ENCODE measurements at places on chromosomes 1 and 21.

- DNase-seq: peak; percentile 67
These were observed 50.3 kb upstream of the L1TD1 start for GRCh38 chr1:62144238-62144831.

- DNase-seq: no peak
These were observed 291.6 kb downstream of the PLPP3 start for GRCh38 chr1:56287721-56288120.

DNA sequence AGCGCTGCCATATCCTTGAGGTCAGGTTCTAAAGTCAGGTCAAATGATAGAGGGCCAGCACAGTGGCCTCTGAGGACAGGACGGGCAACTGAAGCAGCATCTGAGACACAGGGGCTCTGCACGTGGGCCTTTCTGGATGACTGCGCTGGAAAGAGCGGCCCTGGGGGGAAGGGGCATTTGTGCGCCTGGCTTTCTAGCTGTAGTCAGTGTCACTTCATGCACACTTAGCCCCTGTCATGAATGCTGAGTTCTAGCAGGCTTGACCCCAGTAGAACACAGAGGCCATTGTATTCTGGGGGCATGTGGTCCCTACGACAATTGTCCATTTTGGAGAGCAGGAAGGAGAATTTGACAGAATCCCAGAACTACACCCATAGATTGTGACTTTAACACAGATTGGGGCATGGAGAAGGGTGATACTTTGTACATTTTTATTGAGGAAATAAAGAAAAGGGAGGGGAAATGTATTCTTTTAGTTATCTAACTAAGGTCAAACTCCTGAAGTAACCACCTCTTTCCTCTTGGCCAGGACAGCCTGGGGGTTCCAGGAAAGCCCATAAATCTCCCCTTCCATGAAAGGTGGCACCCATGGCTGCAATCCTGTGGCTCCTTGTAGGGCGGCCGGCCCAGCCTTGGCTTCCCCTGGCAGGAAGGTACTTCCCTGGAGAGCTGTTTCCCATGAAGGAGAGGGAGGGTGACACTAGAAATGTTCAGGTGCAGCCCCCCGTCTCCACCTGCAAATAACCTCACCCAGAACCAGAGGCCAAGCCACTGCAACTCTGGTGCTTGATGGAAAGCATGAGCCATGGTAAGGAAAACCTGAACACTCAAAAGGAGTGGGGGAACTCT is 34.4 kb downstream of the NTPCR start:
- DNase-seq: no peak

- no peak for DNase-seq
These were observed 63.7 kb downstream of the NRIP1 start for GRCh38 chr21:15001113-15001512.

DNA sequence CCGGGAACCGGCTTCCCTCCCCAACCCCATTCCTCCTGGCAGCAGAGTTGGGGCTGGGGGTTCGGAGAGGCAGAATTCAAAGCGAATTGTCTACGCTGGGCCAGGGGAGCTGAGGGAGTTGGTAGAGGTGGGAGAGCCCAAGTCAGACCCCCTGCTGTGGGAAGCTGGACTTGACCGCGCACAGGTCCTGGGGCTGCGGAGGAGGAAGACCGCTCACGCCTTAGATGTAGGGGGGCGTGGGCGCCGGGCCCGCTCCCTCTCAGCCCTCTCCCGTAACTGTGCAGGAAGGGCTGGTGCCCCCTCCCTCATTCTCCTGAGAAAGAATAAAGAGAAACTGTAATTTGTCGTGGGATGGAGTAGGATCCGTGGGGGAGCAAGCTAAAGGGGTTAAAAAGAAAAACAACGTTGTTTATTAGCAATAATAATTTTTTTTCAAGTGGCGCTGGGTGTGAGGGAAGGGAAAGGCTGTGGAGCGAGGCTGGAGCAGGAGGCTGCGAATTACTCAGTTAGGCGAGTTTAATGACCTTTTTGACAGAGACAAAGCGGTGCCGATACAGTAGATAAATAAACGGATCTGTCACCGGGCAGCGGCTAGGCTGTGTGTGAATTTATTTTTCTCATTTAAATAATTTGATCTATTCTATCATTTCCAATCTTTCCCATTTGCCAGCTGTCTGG is 838 bp upstream of the GRIK3 start:
- DNase-seq: no peak

DNA sequence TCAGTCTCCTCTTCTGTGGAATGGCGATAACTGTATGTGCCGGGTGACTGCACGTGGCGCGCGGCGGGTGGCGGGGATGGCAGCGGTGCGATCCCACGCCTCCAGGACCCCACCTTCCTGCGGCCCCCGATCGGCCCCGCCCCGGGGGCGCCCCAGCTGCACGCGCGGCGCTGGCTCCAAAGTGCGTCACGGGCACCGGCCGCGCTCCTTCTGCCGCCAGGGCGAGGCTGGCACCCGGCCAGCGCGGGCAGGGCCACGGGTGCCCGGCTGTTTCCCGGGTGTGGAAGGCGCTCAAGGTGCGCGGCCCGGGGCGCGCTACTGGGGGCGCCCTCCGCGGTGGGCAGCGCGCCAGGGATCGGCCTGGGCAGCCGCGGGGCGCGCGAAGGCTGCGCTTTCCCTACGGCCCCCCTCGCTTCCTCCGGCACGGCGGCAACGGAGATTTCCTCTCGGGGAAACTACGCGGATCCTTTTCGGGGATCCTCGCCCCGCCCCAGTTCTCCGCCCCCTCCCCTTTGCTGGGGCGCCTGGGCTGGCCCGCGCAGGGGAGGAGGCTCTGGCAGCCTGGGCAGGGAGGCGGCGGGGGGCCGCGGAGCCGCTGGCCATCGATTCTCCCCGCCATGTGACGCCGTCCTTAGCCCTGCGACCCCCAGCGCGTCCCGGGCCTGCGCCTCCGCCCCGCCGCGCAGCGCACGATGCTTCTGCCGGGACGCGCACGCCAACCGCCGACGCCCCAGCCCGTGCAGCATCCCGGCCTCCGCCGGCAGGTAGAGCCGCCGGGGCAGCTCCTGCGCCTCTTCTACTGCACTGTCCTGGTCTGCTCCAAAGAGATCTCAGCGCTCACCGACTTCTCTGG is at the start of gene EVA1C:
TSS of gene EVA1C (plus strand) at position 545 of the 853 bp plus-strand sequence. CDS start at position 693, 148 bp downstream.
- DNase-seq: peak; percentile 78

DNA sequence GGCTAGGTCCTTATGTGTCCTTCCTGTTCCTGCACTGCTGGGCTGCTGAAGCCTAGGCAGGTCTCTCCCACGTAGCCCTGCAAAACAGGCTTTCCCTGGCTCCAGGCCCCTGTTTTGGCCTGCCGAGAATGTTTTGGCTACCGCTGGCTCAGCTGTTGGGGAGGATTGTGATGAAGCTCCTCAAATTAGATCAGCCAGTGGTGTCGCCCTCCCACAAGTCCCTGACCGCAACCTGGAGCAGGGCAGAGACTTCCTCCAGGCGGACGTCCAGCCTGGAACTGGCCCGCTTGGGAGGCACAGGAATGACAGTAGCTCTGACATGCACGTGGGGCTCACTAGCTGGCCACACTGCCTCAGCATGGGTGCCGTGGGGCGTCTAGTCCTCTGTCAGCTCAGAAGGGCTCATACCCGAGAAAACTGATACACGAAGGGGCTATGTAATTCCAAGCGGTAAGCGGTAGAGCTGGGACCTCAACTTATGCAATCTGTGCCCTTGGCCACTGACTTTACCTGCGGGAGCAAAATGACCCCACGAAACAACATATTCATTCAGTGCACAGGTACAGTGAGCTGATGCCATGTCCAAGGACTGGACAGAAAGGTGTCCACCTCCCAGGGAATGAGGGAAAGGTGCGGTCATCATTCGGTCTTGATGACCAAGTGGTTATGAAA is 26.6 kb downstream of the DHRS3 start:
- DNase-seq: no peak

GRCh38 chr21:17818186-17819113 is 706 bp downstream of the C21orf91 start:
- peak; percentile 55 for DNase-seq

DNA sequence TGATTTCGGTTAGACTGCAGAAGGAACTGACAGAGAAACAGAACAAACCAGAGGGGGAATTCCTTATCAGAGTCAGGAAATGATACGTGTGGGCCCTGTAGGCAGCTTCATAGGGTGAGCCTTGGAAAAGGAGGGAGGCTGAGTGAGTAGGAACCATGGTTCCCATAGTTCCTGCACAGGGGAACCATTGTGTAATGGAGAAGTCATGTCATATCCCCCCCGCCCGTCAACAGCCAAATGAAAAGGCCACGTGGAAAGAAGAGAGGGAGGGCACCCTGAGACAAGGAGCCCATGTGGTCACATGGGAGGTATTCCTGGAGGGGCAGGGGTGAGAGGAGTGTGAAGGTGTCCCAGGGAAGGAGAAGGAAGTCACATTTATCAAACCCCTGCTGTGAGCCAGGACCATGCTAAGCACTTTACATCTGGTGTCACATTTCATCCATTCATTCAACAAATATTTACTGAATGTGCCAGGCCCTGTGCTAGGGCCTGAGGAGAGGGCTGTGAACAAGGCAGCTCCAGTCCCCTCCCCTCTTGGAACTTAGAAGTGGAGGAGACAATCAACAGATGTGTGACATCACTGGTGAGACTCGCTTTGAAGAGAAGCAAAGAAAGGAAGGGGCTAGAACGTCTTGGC is 15.7 kb upstream of the FGR start:
- DNase-seq: peak; percentile 94

DNA sequence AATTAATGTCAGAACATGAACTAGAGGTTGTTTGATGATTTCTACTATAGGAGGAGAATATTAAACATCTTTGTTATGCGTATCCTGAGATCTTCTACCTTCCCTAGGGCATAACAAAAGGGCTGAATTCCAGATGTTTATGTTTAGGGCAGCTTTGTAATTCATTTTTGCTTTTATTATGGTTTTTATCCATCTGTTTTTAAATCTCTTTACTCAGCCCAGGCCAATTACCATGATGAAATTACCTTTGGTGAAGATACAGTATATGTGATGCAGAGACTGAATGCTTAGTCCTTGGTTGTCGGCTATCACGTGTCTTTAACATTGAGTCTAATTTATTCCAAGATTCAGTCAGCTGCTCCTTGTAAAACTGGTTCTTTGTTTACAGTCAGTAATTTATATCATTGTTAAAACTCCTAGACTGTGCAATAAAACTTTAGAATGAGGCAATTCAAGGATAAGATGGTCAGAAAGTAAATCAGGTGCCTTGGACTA is 176.9 kb downstream of the CTH start:
- DNase-seq: no peak

DNA sequence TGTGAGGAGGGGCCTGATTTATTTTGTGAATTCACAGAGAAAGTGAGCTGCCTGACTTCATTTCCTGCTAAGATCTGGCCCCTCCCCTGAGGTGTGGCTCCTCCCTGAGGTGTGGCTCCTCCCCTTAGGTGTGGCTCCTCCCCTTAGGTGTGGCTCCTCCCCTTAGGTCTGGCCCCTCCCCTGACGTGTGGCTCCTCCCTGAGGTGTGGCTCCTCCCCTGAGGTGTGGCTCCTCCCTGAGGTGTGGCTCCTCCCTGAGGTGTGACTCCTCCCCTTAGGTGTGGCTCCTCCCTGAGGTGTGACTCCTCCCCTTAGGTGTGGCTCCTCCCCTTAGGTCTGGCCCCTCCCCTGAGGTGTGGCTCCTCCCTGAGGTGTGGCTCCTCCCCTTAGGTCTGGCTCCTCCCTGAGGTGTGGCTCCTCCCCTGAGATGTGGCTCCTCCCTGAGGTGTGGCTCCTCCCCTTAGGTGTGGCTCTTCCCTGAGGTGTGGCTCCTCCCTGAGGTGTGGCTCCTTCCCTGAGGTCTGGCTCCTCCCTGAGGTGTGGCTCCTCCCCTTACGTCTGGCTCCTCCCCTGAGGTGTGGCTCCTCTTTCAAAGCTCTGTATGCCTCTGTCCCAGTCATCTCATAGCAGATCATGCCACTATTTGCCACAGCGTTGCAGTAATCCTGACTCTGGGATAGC is 26.9 kb upstream of the LRRC3 start:
- peak; percentile 45 for DNase-seq

- peak; percentile 11 for DNase-seq
These were observed 16.5 kb downstream of the KRTAP19-1 start for GRCh38 chr21:30463713-30464112.

GRCh38 chr1:168623003-168623828 is 46.8 kb downstream of the XCL1 start:
- DNase-seq: no peak

- no peak for DNase-seq
These were observed 355.6 kb downstream of the SIPA1L2 start for GRCh38 chr1:232274236-232274855.

DNA sequence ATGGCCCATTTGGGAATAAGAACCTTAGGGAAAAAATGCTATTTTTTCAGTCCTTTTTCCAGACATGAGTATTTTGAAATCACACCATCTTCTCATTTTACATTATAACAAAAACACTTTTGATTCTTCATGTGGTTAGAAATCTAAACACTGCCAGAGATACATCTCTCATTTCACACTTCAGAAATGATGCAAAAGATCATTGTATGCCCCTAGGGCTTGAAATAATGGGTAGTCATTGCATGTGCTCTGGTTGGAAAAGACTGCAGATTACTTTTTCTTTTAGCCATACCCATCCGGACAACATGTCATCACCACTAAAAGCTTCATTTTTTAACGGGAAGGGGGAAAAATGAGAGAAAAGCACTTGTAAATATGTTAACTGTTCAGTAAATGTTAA is 1152.2 kb upstream of the ADGRL4 start:
- DNase-seq: no peak

DNA sequence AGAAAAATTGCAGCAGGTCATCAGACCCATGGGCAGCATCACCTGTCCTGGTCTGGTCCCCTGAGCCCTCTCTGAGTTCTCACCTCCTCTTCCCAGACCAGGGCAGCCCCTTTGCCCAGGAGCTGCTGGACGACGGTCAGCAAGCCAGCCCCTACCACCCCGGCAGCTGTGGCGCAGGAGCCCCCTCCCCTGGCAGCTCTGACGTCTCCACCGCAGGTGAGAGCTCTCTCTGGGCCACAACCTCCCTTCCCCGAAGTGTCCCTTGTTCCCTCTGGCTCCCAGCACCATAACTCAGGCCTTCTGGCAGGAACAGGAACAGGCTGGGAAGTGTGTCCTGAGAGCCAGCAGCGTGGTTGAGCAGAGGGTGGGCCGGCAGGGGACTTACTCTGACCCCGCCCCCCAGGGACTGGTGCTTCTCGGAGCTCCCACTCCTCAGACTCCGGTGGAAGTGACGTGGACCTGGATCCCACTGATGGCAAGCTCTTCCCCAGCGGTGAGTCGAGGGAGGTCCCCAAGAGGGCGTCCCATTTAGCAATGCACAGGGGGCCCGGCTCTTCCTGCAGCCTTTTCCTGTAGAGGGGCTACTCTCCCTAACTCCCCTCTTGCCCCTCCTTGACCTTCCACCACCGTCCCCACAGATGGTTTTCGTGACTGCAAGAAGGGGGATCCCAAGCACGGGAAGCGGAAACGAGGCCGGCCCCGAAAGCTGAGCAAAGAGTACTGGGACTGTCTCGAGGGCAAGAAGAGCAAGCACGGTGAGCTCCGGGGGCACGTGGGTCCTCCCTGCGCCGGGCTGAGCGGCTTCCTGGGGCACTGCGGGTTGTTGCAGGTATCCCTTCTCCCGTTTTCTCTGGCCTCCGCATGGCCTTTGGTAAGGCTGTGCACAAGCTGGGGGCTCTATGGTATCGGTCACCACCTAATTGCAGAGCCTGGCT is 2.4 kb downstream of the ELF3 start:
- no peak for DNase-seq

GRCh38 chr1:43368646-43369020 is 822 bp upstream of the ELOVL1 start:
- DNase-seq: no peak
